Fibroblast of villous mesenchyme (primary cell): ENCODE measurements at places on chromosomes 2 and 18.

DNA sequence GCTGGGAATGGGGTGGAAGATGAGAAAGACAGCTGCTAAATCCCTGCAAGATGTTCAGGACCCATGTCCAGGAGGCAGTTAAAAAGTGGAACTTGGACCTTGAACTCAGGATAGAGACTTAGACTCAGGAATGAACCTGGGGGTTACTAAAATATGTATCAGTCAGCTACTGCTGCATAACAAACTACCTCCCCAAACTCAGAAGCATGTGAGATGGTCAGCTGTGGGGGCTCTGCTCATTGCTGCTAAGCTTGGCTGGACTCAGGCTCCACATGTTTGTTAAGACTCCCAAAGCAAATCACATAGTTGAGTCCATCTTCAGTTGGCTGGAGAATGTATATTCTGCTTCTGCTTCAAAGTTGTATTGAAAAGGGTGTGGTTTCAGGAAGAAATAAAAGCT is 61.4 kb upstream of the COPS8 start:
- no peak for DNase-seq

DNA sequence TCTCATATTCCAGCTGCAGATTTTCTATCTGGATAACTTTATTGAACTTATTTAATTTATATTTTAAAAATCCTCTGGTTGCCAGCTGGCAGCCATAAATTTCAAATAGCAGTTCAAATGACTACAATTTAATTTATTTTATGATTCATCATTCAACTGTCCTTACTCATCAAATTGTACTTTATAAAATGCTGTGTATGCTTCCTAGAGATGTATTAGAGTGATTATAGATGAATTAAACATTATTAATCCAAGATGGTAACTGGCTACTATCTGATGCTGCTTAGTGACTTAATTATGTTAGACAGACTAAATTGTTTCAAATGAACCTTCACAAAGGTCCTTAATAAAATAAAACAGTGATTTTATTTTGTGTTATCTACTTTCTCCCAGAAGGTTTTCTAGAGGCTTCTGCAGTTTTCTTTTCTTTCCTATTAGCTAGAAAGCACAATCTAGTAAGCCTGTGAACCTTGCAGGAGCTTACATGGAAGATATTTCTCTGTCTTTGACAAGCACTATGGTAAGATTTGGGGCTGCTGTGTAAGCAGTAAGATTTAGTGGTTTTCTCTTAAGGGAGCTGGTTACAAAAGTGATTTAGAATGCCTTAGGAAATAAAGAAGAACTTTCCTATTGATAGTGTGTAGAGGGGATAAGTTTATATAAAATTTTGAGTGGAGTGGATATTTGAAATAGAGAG is 322.3 kb downstream of the FSIP2 start:
- no peak for DNase-seq

GRCh38 chr2:72924353-72925240 is 7.3 kb downstream of the EMX1 start:
- no peak for DNase-seq

DNA sequence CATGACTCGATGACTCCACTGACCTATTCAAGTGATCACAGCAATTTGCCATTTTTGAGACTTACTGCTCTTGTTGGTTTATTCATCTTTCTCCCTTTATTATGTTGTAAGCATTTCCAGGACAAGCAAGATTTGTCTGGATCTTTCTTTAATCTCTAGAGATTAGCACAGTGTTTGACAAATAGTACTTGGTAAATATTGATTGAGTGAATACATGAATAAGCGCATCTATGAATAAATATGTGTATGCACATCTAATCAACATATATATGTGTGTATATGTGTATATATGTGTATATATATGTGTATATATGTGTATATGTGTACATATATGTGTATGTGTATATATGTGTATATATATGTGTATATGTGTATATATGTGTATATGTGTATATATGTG is 7.3 kb downstream of the TMX3 start:
- DNase-seq = no peak

DNA sequence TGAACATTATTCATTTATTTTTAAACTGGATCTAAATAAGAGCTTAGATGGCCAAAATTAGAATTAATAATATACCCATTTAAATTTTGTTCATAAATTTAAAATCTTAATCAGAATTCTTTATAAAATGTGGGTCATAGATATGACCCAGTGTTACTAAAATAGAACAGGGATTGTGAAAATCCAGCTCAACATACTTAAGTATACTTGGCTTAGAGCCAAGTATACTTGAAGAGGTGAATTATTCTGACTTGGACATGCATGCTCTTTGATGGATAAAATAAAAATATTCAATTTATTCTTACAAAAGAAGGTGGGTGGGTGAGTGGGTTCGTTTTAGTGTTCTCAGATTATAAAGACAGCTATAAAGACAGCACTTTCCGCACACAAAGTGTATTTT is 70.7 kb downstream of the SPOPL start:
- DNase-seq = no peak

DNA sequence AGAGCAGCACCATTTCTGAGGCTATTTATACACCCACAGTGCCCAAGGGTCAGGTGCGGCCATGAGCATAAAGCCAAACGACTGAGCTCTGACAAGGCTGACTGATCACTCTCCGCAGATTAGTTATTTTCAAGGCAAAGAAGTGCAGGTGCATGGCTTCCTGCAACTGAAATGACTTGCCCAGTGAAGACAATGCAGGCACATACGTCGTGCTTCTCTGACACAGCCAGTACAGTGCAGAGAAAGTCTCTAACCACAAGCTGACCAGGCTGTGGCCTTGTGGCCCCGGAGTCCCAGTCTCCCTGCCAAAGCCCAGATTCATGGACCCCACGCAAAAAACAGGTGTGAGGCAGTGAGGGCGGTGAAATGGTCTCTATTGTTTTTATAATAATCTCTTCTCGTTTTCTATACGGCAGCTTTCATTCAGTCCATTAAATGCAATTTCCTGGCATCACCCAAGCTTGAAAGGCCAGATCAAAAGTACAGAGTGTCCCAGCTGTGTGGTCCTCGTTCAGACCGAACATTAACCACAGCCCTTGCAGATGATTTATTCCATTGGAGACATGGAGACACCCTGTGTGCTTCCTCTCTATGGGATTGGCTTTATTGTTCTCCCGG is 447.0 kb upstream of the ID2 start:
- no peak for DNase-seq

GRCh38 chr18:4241090-4241617 is 214.0 kb downstream of the DLGAP1 start:
- DNase-seq = no peak

DNA sequence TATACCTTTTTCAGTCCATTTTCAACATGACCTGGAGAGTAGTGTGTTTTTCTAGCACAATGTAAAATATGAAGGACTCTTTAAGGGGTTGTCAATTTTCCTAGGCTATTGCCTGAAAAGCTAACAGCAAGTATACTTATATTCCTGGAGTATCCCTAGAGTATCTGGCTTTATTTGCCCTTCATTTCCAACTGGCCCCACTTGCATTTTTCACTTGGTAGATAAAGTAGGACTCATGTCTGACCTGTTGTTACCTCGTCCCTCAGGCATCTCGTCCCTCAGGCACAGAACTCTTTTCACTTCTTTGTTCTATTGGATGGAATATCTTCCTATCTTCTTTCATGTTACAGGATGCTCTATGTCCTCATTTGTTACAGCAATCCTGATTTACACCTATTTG is 69.2 kb downstream of the SPAG16 start:
- DNase-seq = no peak

DNA sequence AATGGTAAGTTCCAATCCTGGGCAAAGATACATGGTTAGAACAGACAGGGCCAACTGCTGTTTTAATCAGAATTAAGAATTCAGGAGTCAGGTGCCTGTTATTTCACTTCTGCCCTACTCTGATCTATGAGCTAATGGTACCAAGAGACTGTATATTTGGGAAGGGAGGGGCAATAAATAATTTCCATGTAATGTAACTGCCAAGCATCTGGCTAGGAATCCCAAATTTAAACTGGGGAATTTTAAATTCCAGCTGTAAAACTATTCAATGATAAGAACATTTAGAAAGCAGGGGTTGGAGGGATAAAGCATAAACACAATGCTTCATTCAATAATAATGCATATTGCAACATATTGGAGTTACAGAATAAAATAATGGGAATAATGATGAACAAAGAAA is 49.7 kb downstream of the SCN7A start:
- no peak for DNase-seq

DNA sequence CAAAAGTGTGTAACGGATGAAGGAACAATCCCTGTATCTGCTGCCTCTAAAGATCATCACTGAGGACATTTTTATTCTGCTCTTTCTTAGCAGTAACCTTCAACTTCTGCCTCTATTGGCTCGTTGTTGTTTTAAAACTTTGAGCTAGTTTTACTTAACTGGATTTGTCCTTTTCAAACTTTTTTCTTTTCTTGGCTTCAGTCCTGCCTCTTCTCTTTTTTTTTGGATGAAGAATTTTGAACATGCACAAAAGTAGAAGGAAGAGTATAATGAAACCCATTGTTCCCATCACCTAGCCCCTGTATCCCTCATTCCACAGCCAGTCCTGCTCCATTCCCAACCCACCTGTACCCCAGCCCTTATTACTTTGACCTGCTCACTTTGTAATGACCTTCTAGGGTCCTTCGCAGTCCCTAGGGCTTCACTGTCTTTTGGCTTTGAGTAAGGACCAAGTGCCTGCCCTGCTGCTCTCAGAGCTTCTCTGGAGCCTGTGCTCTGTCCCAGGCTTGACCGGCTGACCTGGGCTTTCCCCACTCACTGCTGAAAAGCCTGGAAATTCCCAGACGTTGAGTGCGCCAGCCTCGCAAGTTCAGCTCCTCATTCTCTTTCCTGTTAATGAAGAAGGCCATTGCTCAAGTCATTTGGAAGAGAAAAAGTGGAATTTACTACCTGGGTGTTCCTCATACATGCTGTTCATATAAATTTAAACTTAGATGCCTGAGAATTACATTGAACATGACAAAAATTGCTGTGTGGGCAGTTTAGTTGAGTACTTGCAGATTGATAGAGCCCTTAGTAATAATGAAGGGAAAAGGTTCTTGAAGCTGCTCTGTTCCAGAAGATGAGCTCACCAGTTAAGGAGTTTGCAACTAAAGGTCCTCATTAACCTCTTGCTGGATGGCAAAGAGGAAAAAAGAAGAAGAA is 149.3 kb upstream of the ALPP start:
- DNase-seq = peak; percentile 46

DNA sequence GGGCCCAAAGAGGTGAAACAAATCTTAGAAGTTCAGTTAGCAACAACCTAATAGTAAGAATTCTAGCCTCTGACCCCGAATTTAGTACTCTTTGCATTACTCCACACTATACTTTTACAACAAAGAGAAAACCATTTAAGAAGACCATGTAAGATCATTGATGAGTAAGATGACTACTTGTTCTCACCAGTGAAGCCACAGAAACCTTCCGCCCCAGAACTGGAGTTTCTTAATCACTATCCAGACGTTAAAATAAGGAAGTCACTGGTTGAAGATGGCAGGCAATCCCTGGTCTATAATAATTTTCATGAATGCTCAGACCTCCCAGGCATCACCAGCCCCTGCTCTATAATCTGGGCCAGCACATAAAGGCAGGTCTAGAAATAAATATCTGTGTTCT is 95.0 kb downstream of the TMEM163 start:
- DNase-seq = no peak

- no peak for DNase-seq
These were observed 151.2 kb upstream of the MMADHC start for GRCh38 chr2:149738767-149739166.

DNA sequence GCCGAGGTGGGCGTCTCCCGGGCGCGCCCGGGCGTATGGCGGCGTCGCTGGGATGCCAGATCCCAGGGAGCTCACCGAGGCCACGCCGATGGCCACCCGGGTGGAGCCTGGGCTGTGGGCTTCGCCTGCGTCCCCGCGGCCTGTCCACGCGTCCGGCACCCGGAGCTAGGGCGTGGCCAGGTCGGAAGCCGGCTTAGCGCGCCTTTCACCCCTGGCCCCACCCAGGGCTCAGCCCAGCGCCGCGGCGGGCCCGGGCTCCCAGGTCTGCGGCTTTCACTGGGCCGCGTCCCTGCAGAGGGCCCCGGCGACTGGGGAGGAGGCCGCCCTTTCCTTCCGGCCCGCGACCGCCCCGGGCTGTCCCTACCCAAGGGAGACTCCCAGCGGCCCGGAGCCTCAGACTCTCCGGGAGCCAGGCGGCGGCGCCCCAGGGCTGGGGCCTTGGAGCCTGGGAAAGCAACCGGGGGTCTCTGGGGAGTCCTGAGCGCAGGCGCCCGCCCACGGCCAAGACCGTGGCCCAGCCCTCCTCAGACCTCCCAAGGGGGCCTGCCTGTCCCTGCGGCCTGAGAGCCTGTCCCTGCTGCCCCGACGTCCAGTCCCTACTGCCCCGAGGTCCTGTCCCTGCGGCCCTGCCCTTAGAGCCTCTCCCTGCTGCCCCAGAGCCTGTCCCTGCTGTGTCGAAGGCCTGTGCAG is 36.3 kb upstream of the ITM2C start:
- DNase-seq = no peak

- DNase-seq = no peak
These were observed 36.1 kb upstream of the B3GNT7 start for GRCh38 chr2:231359441-231359840.

- DNase-seq = peak; percentile 26
These were observed 35.8 kb downstream of the PUM2 start for GRCh38 chr2:20314562-20315501.

GRCh38 chr2:197555467-197555866 is 39.6 kb downstream of the MOB4 start:
- no peak for DNase-seq

DNA sequence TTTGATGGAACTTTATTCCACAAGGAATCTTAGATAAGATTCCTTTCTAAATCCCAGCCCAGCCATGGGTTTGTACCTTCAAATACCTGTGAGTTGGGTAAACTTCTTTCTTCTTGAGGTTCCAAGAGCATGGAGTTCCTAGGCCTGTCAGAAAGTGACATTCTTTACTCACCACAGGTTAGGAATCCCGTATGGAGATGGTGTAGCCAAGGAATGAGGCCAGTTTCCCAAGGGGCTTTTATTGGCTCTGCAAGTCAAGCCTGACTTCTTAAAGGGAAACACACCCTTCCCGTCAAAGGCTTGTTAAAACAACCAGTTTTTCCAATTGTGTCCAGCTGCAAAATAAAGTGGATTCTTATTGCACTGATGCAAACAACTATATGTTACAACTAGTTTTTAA is 45.8 kb downstream of the STK17B start:
- peak; percentile 21 for DNase-seq

DNA sequence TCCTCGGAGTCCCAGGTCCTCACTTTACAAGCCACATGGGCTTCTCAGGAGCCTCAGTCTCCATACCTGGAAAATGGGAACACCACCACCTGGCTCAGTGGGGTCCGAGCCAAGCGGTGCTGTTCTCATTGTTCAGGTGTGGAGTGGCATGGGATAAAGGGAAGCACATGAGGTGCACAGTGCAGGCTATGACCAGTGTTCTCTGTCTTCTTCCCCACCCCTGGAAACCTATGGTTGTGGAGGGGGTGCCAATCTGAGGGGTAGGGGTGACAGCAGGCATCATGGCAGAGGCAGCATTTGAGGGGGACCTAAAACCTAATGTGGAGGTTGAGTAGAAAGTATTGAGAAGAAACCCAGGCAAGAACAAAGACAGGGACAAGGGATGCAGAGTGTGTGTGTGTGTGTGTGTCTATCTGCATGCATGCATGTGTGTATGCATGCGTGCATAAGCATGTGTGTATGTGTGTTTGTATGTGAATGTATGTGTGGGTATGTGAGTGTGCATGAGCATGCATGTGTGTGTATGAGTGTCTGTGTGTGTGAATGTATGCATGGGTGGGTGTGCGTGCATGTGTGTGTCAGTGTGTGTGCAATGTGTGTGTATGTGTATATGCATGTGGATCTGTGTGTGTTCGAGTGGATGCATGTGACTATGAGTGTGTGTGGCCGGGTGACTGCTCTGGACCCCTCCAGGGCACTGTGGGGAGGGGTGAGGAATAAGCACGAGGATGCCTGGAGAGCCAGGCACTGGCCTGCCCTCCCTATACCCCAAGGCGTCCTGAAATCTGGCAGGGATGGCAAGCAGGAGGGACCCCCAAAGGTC is 4.0 kb downstream of the KIF1A start:
- no peak for DNase-seq
